Suprapubic skin (tissue), 4 donors: ENCODE measurements at places on chromosomes 7 and 10. TPM values are rescaled to one million over a fixed set of nuclear protein-coding genes. Genes with fewer than 3 reads are reported as not detected.
A peak's percentile ranks its signal among the peaks of the same experiment; 100 is the strongest.

NCOA4 gene
- 117 TPM for total RNA-seq

LIPM gene
- 33.0 TPM for total RNA-seq

CYP2C19 gene
- 0.68 TPM for total RNA-seq

ENTPD7 gene
- total RNA-seq = 9.6 TPM

IFIT1B gene
- not detected for total RNA-seq

PRSS37 gene
- not detected for total RNA-seq

TAS2R5 gene
- 1.1 TPM for total RNA-seq

VKORC1L1 gene
- 23.9 TPM for total RNA-seq

MRC1 gene
- 9.8 TPM for total RNA-seq

DNA sequence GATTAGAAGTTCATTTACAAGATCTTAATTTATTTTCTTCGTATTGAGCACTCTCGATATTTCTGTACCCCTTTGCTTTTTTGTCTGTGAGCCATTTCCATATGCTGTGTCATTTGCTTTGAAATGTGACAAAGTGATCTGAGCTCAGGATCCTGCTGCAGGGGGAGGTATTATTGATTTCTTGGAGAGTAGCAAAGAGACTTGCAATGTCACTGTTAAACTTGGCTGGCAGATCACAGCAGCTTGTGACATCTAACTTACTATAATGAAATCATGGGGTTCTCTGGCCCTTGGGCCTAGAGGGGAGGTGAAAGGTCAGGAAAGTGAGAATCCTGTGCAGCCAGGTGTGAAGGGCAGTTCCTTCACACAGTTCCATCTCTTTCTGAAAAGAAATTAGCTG lies 923.4 kb downstream of the REEP3 start:
- DNase-seq = no peak

GRCh38 chr10:52215745-52216361 lies 98.2 kb upstream of the DKK1 start:
- DNase-seq = no peak

- no peak for DNase-seq
Measured at GRCh38 chr10:22894714-22895113, 33.1 kb upstream of the ARMC3 start.

DNA sequence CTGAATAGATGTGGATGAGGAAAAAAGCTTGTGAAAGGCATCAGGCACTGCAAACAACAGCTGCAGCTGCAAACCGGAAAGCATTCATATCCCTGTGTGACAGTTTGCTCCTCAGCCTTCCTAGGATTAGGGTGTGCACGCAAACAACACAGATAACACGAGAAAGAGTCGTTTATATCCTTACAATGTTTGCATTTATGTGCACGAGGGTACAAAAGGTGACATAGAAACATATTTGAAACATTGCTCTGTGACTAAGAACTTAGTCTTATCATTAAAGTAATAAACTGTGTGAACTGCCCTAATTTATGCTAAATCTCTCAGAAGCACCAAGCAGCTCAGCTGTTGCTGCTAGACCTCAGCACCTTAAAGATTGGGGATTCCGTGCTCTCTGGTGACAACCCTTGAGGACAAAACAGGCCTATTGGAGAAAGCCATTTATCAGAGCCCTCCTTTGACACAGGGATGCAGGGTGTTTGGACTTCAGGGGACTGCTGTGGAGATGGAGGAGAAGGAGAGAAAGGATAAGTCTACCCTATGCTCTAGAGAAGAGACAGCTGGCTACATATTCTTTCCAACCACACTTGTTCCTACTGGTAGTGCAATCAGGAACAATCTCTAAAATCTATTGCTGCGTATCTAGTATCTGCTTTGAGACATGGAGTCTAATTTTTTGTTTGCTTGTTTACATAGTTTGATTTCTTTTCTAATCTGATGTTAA lies 176.2 kb downstream of the GNAT3 start:
- no peak for DNase-seq

DNA sequence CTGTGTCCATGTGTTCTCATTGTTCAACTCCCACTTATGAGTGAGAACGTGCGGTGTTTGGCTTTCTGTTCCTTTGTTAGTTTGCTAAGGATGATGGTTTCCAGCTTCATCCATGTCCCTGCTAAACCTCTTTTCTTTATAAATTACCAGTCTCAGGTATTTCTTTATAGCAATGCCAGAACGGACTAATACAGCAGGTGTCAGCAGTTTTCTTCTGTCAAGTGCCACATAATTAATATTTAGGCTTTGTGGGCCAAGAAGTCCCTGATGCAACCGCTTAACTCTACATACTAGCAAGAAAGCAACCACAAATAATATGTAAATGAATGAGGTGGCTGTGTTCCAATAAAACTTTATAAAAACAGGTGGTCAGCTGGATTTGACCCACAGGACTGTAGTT lies 26.3 kb upstream of the C1QL3 start:
- no peak for DNase-seq

DNA sequence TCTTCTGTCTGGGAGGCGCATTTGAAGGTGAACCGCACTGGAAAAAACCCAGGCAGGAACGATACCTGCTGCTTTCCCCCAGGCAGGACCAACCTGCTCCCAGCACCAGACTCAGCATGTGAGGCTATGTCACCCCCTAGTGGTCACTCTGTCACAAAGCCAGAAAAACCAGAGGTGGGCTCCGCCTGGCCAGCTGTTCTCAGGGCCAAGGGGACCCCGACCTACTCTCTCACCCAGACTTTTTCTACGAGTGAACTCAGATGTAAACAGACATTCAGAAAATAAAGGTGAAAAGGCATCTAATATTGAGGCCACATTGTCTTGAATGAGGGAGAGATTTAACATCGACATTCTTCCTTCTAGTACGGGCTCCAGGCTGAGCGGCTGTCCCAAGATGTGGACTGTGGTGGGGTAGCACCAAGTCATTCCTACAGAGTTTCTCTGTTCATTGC lies 117.3 kb downstream of the PRKAG2 start:
- DNase-seq = no peak

GRCh38 chr10:99750641-99751040 lies 18.6 kb downstream of the CUTC start:
- DNase-seq = no peak

DNA sequence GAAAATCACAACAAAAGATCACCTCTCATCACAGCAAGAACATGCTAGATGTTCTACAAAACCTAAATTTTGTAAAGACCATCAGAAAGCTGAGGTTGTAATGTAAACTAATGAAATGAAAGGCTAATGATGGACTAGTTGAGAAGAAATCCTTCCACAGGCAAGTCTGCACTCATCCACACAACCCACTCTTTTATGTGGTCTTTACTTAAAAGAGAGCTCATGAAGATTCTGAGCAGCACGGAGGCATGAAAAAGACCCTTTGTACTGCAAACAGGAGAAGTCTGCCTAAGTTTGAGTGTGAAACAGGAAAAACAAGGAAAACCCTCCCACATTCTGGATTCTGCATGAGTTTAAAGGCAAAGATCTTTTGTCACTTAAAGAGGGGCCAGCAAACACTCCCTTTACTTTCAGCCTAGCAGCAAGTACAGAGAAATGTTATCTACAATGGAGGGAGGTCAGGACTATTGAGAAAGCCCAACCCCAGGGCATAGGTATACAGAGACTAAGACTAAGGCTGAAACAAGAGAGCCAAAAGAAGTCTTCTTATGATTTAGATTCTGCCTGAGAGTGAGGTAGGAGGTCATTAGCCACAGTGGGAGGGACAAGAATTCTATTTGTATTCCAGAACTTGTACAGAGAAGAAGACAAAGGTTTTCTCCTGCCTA lies 521.2 kb upstream of the TEX47 start:
- DNase-seq = no peak

GRCh38 chr7:148447221-148447849 lies 143.2 kb upstream of the C7orf33 start:
- no peak for DNase-seq

- DNase-seq = peak; percentile 33
Measured at GRCh38 chr10:75197906-75198305, 12.7 kb upstream of the VDAC2 start.

GRCh38 chr10:102537367-102537766 lies 33.6 kb downstream of the SUFU start:
- DNase-seq = no peak

DNA sequence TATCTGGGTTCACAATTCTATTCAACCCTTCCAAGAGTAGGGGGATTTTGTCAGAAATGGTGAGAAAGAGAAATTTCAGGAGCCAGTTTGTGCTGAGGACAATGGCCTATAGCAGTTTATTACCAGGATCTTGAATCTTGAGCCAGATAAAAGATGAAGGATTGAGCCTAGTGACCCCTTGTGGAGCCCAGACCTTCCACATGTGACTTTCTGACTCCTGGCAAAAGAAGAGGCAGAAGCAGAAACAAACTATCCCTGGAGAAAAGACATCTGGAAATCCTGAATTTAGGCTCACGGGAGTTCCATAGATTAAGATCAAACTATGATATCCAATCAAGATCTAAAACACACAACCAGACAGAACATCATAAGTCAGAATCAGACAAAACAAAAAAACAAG lies 60.9 kb upstream of the CHRM2 start:
- DNase-seq = no peak

DNA sequence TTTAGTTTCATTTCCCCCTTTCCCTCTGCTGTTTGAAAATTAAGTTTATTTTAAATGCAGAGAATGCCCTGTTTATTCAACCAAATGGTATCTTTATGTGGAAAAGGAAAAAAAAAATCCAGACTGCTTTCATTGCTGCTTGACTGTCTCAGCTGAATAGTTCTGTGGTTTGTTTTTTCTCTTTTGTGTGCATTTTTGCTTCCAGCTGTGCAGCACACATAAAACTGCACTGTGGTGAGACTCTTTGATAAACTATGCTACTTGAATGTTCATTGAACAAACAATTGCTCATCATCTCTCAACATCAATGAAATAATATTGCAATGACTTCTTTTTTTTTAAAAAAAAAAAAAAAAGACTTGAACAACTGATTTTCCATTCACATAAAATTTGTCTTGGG lies 78.6 kb upstream of the GLI3 start:
- DNase-seq = no peak

DNA sequence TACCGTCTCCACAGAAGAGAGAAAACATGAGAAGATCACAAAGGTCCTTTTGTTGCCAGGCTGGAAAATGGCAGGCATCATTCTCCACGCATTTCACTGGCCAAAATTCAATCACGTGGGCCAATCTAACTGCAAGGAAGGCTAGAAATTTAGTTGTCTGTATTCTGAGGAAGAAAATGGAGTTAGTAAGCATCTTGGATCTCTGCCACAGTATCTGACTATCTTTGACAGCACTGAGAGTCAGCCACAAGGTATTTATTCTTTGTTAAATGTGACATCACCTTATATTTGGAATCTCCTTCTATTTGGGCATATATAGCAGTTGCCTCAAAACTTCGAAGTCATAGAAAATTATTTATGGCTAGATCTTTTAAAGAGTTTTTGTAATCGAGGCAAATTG lies 213.9 kb downstream of the NSUN6 start:
- DNase-seq = no peak

DNA sequence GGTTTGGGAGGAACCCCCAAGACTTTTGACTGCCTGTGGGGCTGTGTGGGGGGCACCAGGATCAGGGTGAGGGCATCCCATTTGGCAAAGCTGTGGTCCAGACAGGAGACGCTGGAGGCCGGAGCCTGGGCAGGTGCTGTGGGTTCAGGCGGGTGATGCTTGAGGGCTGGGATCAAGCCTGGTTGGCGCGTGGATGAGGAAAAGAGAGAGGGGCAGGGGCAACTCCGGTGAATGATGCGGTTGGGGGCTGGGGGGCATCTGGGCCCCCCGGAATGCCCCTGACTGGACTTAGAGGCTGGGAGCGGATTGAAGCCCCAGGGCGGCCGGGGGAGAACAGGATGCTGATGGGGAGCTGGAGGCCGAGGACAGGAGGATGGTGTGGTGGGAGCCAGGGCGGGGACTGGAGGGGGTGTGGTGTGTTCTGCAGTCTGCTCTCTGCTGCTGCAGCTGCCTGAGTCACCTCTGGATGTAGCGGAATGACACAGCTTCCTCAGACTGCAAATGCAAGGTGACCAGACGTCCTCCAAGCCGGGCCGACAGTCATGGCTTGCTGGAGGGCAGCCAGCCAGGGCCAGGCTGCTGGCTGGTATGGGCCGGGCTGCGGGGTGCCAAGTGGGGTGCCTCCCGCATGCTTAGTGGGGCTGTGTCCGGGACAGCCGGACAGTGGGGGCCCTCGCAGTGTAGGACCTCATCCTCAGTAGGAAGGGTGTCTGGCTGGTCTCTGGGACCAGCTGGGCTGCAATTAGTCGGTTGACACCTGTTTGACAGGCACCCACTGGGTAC lies 3.2 kb downstream of the MAFK start:
- peak; percentile 84 for DNase-seq

DNA sequence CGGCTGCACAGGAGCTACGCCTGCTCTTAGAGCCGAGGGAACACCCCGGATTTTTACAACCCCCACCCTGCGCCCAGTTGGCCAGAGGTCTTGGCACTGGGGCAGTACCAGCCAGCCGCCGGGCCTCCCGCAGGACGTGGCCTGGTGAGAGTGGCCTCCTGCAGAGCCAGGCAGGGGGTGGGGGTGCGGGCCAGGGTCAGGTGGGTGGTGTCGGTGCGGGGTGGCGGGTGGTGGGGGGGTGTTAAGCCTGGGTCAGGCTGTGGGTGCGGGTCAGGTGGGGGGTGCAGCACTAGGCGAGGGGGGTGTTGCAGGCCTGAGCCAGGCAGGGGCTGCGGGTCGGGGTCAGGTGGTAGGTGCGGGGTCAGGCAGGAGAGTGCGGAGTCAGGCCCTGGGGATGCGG lies 647 bp downstream of the ECHS1 start:
- no peak for DNase-seq

DNA sequence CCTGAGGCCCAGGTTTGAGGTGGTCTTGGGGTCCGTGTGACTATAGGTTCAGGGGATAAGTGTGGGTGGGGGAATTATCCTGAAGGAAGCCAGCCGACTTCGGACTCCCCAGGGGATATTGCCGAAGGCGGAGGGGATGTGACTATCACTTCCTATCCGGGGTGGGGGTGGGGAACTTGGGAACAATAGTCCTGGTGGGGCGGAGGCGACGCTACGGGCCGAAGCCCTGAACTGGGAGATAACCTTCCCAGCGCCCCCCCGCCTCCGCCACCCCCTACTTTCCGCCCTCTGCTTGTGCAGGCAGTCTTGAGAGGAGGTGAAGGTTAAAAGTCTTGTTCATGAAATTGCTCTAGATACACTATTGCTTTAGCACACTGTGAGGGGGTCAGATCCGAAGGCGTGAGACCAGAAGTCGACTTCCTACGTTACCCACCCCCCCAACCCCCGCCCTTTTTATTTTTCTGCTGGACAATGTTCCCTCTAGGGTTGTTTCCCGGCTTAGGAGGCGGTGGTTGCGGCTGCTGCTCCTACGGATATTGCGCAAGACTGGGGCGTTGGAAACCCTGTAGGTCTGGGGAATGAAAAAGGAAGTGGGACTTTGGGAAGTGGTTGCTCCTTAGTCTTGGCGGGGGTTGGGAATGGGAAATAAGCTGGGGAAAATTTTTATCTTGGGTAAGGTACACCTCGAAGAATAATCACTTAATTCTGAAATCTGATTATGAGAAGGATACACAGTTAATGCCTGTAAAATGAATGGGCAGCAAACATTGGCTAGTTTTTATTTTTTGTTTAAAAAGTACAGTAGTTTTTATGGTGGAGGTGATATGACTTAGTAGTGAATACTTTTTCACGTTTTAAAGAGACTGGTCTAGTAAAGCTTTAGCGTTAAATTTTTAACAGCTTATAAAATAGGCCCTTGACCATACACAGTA lies 1.5 kb downstream of the PTPN12 start:
- DNase-seq = peak; percentile 94
